Fibroblast of skin of abdomen (primary cell): ENCODE measurements at places on chromosomes 3 and 15.

GRCh38 chr15:100772892-100773520, 106.6 kb upstream of the ALDH1A3 start:
- no peak for DNase-seq

DNA sequence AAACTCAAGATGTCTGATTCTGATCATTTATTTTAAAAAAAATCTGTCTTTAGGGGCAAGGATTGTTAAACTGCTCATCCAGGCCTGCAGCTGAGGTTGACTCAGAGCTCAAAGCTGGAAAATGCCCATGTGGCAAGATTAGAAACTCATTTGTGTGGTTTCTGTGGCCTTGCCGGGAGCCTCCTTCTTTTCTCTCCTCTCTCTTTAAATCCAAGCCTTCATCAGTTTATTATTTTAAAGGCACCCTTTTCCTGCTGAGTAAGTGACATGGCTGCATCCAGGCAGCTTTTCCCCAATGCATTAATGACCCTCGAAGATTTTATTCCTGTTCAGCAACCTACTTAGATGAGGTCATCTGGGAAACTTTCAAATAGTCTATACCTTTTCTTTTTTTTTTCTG, 221.3 kb upstream of the CDIN1 start:
- DNase-seq: peak; percentile 92

DNA sequence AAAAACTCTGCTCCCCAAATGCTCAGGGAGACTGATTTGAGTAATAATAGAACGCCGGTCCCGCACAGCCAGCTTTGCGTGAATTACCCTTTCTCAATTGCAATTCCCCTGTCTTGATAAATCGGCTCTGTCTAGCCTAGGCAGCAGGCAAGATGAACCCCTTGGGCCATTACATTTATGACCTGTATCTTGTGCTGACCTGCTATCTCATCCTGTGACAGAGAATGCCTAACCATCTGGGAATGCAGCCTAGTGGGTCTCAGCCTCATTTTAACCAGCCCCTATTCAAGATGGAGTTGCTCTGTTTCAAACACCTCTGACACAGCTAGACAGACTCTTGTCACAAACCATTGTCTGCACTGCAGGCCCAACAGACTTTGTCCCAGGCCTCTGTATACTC, 13.8 kb upstream of the NUP210 start:
- no peak for DNase-seq

DNA sequence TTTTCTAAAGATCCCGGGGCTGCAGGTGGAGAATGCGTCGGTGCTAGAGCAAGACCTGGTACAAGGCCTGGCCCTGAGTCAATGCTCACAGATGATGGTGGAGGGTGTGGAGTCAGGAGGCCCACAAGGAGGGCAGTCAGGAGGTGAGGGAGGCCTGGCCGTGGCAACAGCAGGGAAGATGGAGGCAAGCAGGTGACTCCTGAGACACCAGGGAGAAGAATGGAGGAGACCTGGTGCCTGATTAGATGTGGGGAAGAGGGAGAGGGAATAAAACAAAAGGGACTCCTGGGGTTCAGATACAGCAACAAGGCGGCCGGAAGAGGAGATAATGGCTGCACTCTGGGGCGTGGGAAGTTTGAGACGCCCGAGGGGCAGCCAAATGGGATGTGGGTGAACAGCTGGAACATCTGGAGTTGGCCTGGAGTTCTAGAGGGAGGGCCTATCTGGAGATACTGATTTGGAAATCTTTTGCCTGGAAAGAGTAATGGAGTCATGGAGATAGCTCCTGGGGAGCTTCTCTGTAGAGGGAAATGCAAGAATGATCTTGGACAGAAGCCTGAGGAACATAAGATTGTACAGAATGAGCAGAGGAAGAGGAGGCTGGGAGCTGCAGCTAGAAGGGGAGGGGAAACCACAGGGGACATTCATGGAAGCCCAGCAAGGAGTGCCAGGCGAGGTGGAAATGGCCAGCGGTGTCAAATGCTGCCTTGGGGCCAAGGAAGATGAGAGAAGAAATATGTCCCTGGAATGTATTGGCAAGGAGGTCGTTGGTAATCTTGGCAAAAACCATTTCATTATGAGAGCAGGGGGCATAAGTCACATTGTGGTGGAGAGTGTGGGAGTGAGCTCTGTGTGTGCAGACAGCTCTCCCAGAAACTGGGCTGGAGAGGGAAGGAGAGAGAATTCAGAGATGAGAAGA, 67.5 kb upstream of the CORO2B start:
- DNase-seq: peak; percentile 84

GRCh38 chr15:62945760-62946159, 96.8 kb upstream of the TPM1 start:
- no peak for DNase-seq

GRCh38 chr15:79769069-79769481, 127.7 kb downstream of the MTHFS start:
- DNase-seq: no peak

DNA sequence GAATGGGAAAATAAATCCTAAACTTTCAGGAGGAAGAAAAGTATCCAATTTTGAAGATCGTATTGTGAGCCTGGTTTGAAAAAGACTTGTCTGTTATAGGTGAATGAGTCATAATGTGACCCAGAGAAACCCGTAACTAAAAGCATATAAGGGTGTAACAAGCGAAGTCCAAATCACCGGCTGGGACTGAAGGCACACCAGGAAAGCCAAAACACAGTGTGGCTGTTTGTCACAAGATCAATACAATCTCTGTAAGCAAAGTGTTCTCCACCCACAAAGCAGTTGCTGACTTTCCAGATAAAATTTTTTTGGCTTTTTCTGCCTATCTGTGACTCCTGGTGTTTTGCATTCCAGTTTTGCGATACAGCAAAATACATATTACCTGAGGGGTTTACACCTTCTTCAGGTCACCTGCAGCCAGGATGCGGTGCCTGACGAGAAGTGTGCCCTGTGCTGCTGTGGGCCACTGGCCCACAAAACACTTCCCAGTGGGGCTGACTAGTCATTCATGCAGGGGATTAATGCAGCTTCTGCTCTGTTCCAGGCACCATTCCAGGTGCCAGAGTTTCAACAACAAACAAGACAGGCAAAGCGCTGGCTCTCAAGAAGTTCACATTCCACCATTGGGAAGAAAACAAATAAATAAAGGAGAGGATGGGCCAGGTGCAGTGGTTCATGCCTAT, 14.4 kb downstream of the HES1 start:
- no peak for DNase-seq
